ENCODE measurements at places on chromosomes 1 and 21. TPM values are rescaled to one million over a fixed set of nuclear protein-coding genes. Genes with fewer than 3 reads are reported as not detected.

DNA sequence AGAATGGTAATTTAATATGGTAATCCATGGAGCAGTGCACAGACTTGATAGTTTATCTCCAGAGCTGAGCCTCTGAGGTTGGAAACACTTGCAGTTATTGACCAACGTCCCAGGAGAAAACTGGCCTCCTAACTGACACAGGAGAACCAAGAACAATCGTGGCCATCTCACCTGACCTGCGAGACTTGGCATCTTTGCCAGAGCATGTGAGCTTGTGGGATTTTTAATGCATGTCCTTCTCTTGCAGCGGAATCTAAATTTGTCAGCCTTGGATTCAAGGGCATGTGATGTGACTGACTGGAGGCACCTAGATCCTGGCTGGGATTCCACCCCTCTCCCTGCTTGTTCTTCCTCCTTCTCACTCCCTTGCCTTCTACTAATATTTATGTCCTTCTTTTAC, 27.8 kb upstream of the SLC26A9 start:
- DNase-seq = no peak

DNA sequence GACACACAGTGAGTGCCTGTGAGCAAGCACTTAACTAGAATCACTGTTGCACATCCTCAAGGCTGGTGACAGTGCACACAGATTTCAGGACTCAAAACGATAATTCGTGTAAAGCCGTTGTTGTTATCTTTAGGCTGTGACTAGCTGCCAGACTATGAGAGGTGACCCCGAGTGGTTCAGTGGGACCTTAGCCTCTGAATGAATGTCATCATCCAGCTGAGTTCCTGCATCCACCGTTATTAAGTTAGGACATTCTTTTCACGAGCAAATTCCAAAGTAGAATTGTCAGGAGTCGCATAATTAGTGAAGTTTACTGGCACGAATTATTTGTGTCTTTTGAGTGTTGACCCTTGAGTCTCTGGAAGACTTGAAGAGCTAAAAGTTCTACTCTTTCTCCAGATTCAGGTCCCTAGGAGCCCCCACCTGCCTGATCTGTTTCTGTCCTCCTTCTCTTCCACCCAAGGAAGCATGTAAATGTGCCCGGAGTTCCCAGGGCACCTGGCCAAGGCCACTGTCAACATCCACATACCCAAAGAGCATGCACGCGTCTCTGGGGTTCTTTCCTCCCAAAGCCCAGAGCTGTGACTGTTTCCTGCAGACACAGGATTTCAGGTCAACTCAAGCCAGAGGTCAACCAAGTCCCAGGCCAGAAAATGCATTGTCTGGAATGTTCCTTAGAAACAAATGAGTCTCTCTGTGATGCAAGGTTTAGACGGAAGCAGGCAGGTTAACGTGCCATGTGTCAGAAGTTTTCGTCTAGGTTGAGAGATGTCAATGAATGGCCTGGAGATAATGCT, 207.2 kb downstream of the TOMM20 start:
- DNase-seq = no peak

DNA sequence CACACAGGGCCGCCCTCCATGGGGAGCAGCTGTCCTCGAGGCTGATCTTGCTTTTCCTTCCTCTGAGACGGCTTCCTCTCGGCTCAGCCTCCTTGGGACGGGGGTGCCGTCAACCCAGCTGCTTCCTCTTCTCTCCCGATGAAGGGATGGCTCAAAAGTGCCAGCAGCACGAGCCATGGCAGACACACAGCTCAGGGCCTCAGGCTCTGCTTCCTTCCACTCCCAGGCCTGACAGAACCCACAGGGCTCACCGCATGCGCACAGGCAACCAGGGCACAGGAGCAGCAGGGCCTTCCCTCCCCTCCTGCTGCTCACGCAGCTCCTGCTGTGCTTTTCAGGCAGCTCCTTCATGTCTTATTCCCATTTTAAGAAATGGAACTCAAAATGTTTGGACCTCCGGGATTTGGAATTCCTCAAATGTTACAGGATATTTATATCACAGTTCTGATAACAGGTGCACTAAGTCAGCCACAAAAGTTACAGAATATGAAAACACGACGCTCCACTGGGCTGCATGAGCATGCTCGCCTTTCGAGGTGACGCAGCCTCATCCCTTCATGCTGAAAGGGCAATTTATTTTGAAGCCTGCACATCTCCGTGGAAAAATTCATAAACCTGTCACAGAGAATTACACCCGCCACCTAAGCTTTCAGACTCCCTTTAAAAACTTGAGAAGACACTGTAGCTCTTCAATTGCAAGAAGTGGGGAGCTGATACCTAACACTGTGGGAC, 84.4 kb downstream of the HSF2BP start:
- no peak for DNase-seq

GRCh38 chr21:26814386-26814785, 30.8 kb downstream of the ADAMTS1 start:
- no peak for DNase-seq

DNA sequence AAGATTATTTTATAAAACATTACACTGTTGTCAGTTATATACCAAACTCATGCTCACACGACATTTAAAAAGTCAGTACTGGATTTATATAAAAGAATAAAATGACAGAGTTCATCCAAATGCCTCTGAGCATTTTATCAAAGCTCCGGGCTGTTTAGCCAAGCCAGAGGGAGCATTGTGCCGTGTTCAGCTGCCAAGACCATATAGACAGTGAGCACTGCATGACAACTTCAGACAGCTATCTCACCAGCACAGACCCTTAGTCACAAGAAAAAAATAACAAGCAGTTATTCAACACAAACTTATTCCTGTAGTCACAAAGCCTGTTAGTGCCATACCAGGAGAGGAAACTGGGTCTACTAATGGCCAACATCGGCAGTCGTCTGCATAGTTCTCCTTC, 88.0 kb upstream of the PBX1 start:
- DNase-seq = no peak

SPATA17 gene
- not detected for total RNA-seq

ORC1 gene
- 1.2 TPM for total RNA-seq

C1orf74 gene
- 0.75 TPM for total RNA-seq

GJA9 gene
- not detected for total RNA-seq

SPATA1 gene
- total RNA-seq = 0.94 TPM

PPT1 gene
- 32.2 TPM for total RNA-seq

EFCAB7 gene
- total RNA-seq = 8.2 TPM

ALDH9A1 gene
- 18.7 TPM for total RNA-seq

HMCN1 gene
- 0.03 TPM for total RNA-seq

All from CD8-positive, alpha-beta T cell (primary cell).